COLO829 (cell line): ENCODE measurements at places on chromosomes 4 and X.

GRCh38 chr4:25970226-25970675 is 56.2 kb downstream of the SMIM20 start:
- DNase-seq: no peak

GRCh38 chr4:54882616-54883015 is 224.9 kb downstream of the KIT start:
- DNase-seq: no peak

GRCh38 chr4:108168671-108169523 is at the start of gene LEF1:
Gene LEF1 (minus strand): TSS chr4:108168932. CDS start chr4:108167767, 1,165 bp downstream.
- peak; percentile 65 for DNase-seq

DNA sequence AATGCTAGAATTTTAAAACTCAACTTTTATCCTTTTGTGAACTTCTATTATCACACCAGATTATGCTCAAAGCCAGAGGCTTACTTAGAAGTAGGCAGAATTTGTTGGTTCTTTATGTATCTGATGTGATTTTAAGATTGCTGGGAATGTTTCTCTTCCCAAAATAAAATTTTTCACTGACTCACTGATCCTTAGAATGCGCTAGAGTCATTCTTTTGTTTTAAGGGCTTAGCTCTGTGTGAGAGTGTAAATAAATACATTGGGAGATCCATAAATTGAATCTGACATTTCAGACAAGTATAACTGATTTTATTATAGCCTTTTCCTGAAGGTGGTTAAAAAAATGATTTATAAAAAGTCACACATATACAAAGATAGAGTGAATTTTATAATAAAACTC is 101.3 kb downstream of the LARP1B start:
- no peak for DNase-seq
